ENCODE measurements at places on chromosomes 7 and 10.

DNA sequence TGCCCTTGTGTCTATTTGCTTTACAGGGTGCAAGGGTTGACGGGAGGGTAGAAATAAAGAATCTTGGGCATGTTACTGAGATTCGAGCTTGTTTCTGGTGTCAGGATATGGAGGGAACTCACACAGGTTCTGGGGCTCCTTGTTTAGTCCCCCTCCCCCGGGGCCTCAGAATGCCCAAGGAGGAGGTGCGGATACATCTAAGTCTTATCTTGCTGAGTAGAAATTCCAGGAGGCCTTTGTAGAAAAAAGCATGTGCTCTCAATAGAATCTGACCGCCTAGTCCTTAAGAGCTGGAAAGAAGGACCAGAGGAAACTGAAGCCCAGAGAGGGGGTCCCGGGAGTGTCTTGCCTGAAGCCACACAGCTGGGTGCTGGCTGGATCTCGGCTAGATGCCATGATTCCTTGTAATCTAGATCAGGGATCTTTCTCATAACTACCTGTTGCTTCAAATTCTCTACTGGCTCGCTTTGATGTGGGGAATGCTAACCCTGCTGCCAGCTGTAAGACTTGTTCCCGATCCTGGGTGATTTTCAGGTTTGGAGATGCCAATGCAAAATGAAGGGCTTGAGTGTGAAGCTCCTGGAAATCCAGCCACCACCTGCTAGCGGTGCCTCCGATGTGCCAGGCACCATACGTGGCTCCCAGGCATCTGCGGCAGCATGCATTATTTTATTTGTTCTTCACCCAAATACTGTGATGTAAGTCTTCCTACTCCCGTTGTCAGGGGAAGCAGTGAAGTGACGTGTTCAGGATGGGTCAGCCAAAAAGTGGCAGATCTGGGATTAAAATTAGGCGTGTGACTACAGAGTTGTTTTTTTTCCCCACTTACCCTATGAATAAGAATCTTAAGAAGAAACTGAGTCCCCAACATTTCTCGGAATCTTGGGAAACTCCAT is 226.0 kb downstream of the TCF7L2 start:
- DNase-seq: no peak

DNA sequence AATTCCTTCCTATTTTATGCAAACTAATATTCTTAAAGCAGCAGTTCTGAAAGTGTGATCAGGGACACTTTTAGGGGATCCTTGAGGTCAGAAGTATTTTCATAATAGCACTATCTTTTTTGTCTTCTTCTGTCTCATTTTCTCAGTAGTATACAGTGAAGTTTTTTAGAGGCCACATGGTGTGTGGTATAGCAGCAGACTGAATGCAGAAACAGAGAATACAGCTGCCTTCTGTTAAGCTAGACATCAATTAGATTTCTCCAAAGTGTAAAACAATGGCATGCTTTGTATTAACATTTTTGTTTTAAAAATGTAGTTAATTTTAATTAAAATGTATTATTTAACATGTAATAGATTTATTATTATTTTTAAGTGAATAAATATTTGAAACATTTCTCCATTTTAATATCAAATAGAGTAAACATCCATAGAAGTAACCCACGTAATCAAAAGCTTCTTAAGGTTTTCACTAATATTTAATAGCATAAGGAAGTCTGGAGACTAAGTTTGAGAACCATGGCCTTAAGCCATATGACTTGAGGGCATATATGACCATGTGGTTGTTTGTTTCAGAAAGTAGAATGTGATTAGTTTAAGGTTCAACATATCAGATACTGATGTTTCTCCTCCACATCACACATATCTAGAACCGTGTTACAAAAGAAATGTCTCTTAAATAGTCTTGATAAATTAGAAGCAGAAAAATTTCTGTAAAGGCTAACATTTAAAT is 94.0 kb downstream of the PRKG1 start:
- no peak for DNase-seq

GRCh38 chr10:55369670-55370420 is 568.8 kb upstream of the PCDH15 start:
- no peak for DNase-seq

DNA sequence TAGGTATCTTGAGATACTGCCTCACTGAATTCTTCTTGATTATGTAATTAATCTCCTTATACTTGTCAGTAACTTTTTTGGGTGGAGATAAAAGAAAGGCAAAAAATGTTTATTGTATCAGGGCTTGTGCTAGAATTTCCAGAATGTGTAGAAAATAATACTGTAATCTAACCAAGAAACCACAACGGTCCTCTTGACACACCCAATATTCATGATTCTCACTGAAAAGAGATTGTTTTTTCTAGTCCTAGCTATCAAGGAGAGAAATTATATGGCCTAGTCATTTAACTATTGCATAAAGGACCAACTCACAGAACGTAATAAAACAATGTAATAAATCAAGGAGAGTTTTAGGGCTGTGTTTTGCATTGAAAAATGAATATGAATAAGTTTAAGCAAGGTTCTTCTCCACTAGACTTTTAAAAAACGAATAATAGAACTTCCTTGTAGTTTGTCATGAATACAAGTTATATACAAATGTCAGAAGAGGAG is 80.0 kb upstream of the STEAP4 start:
- no peak for DNase-seq

GRCh38 chr10:78025685-78026364 is 3.5 kb downstream of the POLR3A start:
- no peak for DNase-seq

- DNase-seq: no peak
Measured at GRCh38 chr10:119543814-119544642, 1.5 kb upstream of the RGS10 start.

DNA sequence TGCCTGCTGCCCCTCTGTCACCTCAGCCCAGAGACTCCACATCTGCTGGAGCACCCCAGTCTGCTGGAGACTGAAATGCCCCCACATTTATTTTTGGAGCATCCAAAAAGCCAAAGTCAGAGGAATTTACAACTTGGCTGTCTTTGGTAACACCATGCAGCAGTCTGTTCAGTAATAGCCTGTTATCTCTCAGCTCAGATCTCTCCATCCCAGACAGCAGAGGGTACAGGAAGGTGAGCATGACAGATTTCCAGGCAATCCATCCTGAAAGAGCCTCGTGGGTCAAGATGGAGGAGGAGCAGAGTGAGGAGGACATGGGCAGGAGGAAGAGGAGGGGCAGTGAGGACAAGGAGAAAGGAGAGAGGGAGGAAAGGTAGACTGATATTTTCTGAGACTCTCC is 55.9 kb downstream of the GRID1 start:
- no peak for DNase-seq

DNA sequence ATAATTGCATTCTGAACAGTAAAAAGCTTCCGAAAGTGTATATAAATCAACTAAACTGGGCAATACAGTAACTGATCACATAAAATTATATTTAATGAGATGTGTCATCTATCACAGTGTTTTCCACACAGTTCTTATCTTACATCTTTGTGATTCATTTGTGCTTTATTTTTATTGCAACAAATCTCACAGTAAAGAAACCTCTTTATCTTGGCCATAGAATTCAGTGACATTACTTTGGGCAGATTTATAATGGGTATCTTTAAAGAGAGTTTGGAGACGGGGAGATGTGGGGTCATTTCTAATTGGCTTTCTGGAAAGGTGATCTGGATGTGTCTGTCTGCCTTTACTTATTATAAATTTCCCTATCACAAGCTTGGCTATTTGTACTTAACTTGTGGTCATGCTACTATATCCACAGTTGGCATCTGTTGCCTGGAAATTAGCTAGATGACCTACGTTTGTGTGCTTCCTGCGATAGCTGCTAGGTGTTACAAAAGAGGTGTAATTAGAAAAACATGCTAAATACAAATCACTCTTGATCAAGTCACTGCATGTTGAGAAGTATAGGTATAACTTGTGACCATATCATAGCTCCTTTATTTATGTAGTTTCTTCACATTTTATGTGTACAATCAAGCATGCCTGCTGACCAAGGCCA is 123.8 kb downstream of the ARID5B start:
- DNase-seq: no peak

DNA sequence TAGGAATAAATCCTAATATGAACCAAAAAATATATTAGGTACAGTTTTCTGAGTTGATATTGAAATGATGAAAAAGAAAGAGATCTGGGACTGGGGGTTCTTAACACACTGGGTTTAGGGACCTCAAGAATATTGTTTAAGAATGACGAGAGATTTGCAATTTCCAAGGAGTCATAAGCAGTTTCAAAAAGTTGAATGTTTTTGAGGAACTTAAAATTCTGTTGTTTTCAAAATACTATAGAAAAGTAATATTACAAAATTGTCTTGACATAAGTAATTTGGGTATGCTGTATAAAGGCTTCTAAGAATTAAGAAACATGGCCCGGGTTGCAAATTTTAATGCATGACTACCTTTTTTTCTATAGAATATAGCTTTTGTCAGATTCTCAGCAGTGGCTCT is 88.1 kb downstream of the AUTS2 start:
- DNase-seq: no peak

- DNase-seq: no peak
Measured at GRCh38 chr10:65566906-65567305, 1358.9 kb upstream of the LRRTM3 start.

- no peak for DNase-seq
Measured at GRCh38 chr7:116242178-116242577, 31.8 kb downstream of the TES start.
